ENCODE measurements at places on chromosomes 13 and 19.

GRCh38 chr13:111461445-111462149 is 141.2 kb downstream of the TEX29 start:
- DNase-seq = no peak

GRCh38 chr13:80642641-80643040 is 301.7 kb upstream of the SPRY2 start:
- DNase-seq = no peak

DNA sequence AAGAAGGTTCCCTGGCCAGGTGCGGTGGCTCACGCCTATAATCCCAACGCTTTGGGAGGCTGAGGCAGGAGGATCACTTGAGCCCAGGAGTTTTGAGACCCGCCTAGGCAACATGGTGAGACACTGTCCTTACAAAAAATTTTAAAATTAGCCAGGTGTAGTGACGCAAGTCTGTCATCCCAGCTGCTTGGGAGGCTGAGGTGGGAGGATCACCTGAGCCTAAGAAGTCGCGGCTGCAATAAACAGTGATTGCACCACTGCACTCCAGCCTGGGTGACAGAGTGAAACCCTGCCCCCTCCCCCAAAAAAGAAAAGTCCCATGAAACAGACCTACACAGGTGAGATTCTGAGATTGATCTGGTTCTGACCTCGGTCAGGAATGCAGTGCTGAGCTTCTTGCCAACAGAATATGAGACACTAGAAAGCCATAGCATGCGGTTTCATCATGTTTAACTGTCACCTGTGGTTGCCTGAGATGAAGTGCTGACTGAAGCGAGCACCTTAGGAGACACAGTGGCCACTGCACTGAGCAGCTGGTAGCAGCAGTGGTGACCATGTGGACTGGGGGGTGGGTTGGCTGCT is 2.0 kb upstream of the A1BG start:
- DNase-seq = no peak

DNA sequence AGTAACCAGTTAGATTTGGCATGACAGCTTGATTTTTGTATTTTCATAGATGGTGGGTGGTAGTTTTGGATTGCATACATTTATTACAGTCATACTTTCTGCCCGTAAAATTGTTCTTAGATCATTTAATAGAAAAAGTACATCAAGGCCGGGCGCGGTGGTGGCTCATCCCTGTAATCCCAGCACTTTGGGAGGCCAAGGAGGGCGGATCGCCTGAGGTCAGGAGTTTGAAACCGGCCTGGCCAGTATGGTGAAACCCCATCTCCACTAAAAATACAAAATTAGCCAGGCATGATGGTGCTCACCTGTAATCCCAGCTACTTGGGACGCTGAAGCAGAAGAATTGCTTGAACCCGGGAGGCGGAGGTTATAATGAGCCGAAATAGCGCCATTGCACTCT is 55.0 kb upstream of the UBE2L5 start:
- no peak for DNase-seq

- DNase-seq = no peak
Observed at GRCh38 chr13:51148223-51148951, 37.3 kb upstream of the C13orf42 start.

GRCh38 chr13:35965226-35965927 is 165.8 kb downstream of the DCLK1 start:
- no peak for DNase-seq

- DNase-seq = no peak
Observed at GRCh38 chr13:93834051-93834450, 607.4 kb downstream of the GPC6 start.

GRCh38 chr13:51122868-51123566 is 11.9 kb upstream of the C13orf42 start:
- DNase-seq = no peak

GRCh38 chr19:6470173-6470572 is 6.1 kb downstream of the CRB3 start:
- DNase-seq = no peak

DNA sequence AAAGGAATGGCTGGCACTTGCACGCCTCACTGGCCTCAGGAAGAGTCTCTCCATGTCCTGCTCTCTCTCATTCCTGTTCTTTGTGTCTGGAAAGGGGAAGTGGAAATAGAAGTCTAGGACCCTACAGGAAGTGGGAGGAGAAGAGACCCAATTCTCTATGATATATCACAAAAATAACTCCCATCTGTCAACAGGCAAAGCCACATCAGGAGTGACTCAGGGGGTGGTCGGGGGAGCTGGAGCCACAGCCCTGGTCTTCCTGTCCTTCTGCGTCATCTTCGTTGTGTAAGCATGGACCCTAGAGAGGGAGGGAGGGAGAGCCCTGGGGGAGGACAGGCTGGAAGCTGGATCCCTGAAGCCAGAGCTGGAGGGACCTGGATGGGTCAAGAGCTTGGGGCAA is 3.0 kb downstream of the SIGLEC9 start:
- no peak for DNase-seq

GRCh38 chr13:109977212-109977968 is 191.0 kb upstream of the IRS2 start:
- no peak for DNase-seq

DNA sequence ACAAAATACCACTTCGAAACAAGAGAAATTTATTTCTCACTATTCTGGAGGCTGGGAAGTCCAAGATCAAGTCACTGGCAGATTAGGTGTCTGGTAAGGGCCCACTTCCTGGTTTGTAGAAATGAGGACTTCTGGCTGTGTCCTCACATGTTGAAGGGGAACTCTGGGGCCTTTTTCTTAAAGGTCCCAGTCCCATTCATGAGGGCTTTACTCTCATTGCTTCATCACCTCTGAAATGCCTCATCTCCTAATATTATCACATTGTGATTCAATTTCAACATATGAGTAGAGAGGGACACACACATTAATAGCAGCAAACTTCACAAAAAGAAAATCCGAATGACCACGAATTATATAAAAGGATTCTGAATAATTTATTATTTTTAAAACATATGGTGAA is 21.6 kb upstream of the SIGLEC14 start:
- DNase-seq = no peak

- DNase-seq = no peak
Observed at GRCh38 chr19:35194012-35194984, 34.2 kb downstream of the FAM187B start.

Measured in HAP-1 (cell line).